ENCODE measurements at places on chromosomes 7 and 10.

GRCh38 chr10:28043941-28044340 lies 45.1 kb upstream of the ODAD2 start:
- no peak for DNase-seq

GRCh38 chr7:85890244-85890811 lies 703.5 kb upstream of the SEMA3D start:
- no peak for DNase-seq

GRCh38 chr7:130144312-130145171 lies 60.7 kb downstream of the TMEM209 start:
- DNase-seq: no peak

GRCh38 chr7:176381-176780 lies 16.0 kb upstream of the FAM20C start:
- DNase-seq: no peak

DNA sequence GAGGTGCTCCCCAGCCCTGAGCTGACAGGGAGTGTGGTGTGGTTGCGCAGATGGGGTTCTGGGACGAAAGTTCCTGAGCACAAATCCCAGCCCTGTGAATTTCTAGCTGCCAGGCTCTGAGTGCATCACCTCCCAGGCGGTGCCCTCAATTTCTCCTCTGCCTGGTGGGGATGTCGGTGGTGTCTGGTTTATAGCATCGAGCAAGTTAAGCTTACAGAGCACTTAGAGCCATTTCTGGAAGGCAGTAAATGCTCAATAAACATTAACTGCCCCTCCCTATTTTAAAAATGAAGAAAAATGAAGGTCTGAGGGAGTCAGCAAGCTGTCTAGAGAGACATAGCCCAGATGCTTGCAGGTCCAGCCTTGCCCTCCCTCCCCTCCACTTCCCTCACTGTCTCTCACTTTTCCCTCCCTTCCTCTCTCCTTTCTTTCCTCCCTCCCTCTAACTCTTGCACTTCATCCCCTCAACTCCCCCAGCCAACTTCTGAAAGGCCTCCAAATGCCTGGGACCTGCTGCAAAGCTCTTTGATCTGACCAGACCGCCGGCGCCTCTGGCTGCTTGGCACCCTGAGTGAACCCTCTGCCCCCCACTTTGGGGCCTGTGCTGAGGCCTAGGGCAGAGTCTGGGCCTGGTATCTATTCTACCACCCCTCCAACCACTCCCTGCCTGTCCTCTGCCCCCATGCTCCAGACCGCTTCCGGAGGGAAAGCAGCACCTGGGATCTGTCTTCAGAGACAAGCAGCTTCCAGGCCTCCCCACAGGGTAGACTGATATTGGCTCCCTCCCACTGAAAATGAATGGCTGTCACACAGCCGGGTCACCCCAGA lies 438.3 kb downstream of the RPS24 start:
- DNase-seq: no peak

GRCh38 chr10:89975771-89976170 lies 274.4 kb downstream of the KIF20B start:
- DNase-seq: no peak

DNA sequence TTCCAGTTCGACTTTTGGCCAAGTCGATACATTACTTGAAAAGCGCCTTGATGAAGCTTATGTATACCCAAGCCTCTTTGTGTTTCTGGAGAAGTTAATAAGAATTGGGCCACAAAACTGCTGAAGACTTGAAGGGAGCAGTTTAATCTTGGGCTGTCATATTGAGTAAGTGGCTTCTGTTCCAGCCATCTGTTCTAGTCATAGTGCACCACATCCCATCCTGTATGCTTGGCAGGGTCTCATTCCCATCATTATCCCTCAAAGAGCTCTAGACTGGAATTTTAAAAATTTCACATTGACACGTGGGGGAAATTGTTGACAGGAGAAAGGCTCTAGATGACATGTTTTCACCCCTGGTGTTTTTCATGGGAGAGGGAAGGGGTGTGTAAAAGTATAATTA lies 196.6 kb upstream of the PLPP4 start:
- DNase-seq: no peak

DNA sequence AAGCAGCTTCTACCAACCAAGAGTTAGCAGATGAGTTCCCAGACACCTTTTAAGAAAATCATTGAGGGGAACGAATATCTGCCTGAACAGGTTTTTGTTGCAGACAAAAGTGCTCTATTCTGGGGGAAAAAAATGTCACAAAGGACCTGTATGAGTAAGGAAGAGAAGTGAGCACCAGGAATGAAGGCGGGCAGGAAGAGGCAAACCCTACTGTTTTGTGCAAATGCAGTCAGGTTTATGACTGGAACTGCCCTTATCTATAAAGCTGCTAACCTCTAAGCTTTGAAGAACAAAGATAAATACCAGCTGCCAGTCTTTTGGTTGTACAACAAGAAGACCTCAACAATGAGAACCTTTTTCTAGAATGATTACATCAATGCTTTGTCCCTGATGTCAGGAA lies 292.4 kb upstream of the SP4 start:
- no peak for DNase-seq

Measured in activated naive CD4-positive, alpha-beta T cell (primary cell).